ENCODE measurements at places on chromosomes 12 and 14.

DNA sequence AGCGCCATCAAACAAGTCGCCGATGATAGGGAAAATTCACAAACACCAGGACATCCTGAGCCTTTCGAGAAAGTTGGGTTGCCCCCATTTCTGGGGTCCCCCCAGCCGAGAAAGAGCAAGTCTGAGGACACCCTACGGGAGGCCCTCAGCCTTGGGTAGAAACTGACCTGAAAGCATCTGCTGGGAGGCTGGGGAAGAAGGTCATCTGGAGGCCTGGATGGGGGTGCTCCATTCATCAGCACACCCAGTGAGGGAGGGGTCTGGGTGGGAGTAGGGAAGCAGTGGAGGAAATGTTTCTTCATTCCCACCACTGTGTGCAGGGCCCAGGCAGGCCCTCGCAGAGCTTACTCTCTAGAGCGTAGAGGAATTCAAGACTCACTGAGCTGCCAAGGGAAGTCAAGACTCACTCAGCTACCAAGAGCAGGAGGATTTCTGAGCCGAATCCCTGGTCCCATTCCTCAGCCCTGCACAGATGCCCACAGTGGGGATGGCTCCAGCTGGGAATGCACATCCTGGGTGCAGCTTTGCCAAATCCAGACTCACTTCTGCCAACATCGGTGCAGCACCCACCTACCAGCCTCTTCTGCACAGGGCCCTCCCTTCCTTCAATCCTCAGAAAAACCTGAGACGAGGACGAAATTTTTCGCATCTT lies 38.1 kb downstream of the DIO3 start:
- no peak for DNase-seq

- no peak for DNase-seq
Measured at GRCh38 chr14:92539419-92539818, 25.8 kb downstream of the RIN3 start.

- DNase-seq, result no peak
Measured at GRCh38 chr12:80769553-80770140, 52.9 kb downstream of the MYF5 start.

DNA sequence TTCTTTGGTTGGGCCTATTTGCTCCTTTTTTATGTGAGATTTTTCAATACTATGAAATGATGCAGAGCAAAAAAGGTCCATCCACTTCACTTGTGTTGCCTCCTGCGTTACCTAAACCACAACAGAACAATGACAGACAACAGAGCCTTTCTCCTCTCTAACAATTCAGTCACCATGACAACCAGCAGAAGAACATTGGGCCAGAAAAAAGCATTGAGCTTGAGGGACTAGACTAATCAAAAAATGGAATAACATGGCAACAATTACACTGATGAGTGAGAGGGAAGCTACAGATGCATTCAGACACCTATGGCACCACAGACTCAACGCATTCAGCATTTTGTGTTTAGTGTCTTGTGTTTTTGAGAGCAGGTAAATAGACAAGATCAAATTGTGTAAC lies 44.6 kb upstream of the PTCSC3 start:
- DNase-seq, result peak; percentile 50

DNA sequence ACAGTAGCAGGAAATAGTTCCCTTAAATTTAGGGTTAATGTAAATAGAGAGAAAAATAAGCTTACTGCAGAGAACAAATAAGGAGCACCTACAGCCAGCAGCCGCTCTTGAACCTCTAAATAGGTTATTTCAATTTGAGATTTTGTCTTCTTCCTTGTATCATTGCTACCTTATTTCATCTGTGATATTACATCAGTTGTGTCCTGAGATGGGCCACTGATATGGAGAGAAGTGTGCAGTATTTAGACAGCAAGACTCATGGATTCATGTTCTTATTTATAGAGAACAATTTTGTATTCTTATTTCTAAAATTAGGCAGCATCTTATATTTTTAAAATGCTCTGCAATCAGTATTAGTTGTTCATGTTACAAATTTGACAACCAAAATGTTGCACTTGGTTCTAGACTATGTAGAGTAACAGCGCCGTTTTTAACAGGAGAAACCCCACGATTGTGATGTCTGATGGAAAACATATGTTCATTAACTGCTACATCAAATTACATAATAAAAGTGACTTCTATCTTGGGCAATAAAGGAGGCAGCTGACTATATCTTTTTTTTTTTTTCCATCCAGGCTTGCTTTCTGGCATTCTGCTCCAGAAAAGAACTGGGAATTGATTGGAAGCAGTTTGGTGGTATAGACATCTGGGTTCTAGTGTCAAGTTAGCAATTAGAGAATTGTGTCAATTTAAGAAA lies 117.9 kb downstream of the CAND1 start:
- DNase-seq, result no peak

- DNase-seq, result peak; percentile 4
Measured at GRCh38 chr12:45655186-45655585, 74.3 kb upstream of the ARID2 start.

- DNase-seq, result no peak
Measured at GRCh38 chr12:94207849-94208621, 59.7 kb downstream of the PLXNC1 start.

DNA sequence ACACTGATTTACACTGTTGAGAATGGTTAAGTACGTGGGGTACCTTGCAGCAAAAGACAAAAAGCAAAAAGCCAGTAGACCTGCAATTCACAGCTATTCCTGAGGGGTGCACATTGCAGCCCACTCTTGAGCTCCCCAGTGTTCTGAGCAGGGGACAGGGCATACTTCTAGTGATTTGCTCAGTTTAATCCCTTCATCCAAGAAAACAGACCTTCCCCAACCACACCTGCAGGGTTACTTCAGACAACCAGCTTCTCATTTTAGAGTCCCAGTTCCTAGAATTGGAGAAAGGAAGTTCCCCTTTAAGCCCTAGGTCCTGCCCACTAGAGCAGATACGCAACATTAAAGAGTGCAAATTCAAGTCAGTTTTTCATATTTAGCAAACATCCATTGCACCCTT lies 3.6 kb upstream of the WSB2 start:
- no peak for DNase-seq

DNA sequence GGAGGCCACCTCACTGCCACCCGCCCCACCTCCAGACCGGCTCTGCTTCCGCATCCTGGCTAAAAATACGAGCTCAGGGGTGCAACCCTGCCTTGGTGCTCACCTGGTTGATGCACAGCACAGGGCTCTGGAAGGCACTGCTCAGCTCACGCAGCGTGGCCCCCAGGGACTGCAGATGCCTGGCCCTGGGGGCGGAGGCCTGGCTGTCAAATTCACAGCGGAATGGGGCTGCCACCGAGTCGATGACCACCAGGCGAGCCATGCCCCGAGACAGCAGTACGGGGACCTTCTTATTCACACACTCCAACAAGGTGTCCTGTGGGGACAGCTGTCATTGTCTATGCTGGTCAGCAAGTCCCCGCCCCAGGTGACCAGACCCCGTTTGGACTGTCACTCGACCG lies 16.0 kb downstream of the XRCC3 start:
- no peak for DNase-seq

DNA sequence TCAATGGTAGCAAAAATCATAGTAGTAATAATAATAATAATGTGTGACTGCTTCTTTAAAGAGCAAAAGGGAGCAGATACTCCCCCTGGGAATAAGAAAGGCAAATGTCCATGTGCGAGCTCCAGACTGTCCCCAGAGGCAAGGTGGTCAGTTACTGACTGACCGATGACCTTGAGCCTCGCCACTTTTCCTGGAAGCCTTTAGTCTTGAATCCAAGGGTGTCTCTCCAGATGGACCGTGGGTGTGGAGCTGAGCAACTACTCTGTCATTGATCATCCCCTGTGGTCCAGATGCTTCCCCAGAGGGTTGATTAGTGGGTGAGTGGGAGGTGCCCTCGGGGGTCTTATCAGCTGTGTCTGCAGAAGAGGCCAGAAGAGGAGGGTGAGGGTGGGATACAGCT lies 418.5 kb upstream of the TBX3 start:
- no peak for DNase-seq

DNA sequence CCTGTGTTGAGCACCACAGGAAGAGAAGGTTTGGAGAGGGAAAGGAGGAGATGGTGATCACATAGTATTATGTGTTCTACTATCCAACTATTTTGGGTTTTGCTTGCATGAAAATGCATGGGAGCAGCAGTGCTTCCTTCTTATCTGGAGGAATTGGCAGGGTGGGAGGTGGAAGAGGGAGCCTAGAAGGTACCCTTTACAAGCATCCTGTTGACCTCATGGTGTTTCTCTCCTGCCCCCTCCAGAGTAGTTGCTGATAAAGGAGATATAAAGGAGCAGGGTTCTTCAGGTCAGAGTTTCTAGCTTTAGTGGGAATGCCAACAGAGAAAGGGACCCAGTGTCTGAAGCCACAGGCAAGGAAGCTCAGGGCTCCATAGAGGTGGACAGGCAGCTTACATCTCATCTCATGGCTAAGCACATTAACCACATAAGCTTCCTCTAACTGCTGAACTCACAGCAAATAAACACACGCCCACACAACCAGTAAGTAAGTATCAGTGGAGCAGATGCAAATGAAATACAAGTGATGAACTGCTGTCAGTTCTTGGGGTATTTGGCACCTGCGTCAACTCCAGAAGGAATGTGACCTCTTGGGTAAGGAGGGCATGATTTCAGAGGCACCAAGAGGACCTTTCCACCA lies 174.2 kb upstream of the SLC38A2 start:
- DNase-seq, result no peak

DNA sequence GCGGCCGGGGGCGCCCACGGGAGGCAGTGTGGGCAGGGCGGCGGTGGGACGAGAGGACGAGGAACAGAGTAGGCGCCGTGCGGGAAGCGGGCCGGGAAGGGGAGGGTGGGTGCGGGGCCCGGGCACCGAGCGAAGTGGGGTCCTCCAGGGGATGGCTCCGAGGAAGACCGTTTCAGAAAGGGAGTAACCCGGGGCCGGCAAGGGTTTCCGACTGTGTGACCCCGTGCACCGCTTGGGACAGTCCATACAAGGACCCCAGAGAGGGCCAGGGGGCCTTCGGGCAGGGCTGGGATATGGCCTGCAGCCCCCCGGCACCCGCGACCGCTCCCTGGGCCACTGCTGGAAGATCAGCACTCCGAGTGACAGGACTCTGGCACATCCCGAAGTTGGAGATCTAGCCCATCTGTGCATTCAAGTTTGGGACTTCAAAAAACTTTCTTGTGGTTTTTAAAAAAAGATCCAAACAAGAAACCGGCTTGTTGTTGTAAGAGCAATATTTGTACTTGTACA lies 448 bp downstream of the TSPAN9 start:
- no peak for DNase-seq

Data from NCI-H2227 treated with DMSO at 0.1 percent for 48 hours (cell line).